NCI-H2081 (cell line): ENCODE measurements at places on chromosomes 5 and 9.

- DNase-seq, result no peak
These were observed 39.5 kb downstream of the PRKACG start for GRCh38 chr9:68974431-68974830.

- peak; percentile 56 for DNase-seq
These were observed 457 bp upstream of the IDNK start for GRCh38 chr9:83622433-83622938.

GRCh38 chr5:86613455-86613854 lies 4.3 kb upstream of the COX7C start:
- DNase-seq, result no peak

- no peak for DNase-seq
These were observed 87.8 kb downstream of the JAK2 start for GRCh38 chr9:5072871-5073270.

GRCh38 chr5:55386356-55386755 lies 78.6 kb downstream of the MTREX start:
- no peak for DNase-seq

GRCh38 chr5:149792540-149793255 lies 62.6 kb downstream of the PPARGC1B start:
- no peak for DNase-seq

DNA sequence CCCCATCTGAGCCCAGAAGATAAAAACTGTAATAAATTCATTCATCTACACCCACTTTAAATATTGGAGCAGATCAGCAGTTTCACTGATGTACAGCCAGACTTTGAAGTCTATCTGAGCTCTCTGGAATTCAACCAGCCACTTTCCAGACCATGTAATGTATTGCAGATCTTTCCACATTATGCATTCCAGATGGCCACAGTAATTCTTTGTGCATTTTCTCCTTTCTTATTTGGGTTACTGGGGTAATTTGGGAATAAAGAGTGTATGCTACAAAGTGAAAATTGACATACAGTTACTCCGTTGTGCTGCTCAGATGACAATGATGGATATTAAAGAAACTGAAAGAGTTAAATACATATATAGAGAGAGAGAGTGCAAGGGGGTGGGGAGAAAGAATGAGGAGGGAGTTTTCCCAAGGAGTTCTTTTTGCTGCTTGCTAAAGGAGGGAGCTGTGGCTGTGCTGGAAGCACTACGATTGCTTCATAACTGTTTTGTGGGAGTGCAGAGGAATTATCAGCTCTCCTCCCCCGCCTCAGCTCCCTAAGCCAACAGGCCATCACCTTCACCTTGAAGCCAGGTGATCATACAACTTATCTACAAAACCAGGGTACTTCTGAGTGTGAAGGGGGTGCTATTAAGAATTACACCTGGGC lies 152.8 kb downstream of the GAS1 start:
- no peak for DNase-seq

- DNase-seq, result no peak
These were observed 129.4 kb downstream of the LPAR1 start for GRCh38 chr9:110908894-110909293.

- peak; percentile 18 for DNase-seq
These were observed 445.0 kb upstream of the SMC2 start for GRCh38 chr9:103649086-103649485.

GRCh38 chr9:131500377-131500776 lies 2.3 kb upstream of the POMT1 start:
- DNase-seq, result no peak

GRCh38 chr5:131589510-131590348 lies 45.3 kb downstream of the RAPGEF6 start:
- peak; percentile 39 for DNase-seq

- DNase-seq, result no peak
These were observed 247.5 kb downstream of the NSG2 start for GRCh38 chr5:174293006-174293405.

DNA sequence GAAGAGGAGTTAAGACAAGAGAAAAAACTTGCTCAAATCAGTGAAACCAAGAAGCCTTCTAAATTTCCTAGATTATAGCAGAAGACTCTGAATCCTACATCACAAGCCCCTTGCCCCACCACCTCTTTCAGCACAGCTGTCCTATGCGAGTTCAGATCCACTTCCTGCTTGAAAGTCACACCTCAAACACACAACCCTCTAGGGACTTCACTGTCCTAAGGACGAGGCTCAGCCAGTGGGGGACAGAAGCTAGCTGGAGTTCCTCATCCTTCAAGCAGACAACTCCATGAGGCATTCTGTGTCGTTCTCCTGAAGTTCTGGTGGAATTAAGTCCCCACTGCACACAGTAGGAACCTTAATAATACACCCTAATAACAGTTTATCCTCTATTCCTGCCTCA lies 44.3 kb downstream of the NRG2 start:
- no peak for DNase-seq

GRCh38 chr9:23464275-23464674 lies 361.8 kb downstream of the ELAVL2 start:
- DNase-seq, result no peak

- no peak for DNase-seq
These were observed 3.9 kb downstream of the MACIR start for GRCh38 chr5:103262422-103262871.

DNA sequence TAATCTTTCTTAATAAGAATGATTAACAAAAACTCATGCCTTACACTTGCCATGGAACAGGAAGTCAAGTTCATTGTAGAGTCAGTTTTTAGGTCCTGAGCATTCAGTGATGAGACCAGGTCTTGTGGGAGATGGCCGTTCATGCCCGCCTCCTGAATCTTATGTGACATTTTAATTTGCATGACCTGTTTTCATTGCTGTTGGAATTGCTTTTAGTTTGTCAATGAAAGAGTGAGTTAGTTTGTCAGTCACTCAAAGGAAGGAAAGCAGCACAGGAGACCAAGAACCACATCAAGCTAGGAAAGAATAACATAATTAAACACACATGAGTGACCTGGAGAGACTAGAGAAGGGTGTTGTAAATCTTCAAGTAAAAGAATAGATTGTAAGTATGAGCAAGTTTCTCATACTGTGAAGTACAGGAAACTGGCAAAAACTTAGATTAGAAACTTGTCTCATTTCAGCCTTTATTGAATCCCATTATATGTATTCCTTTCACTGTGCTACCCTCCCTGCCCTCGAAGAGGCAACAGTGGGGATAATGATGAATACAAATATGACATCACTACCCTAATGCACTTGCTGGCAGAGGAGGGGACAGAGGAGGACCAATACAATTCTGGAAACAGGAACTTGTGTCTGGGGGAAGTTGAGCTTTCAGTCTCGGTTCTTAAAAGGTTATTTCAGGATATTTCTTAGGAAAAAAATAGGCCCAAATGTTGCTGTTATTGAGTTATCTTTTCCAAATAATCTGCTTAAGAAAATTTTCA lies 64.3 kb upstream of the C6 start:
- DNase-seq, result no peak

GRCh38 chr5:170046241-170046640 lies 59.5 kb upstream of the FOXI1 start:
- no peak for DNase-seq
